Skeletal muscle cell (primary cell): ENCODE measurements at places on chromosomes 2 and 18.

DNA sequence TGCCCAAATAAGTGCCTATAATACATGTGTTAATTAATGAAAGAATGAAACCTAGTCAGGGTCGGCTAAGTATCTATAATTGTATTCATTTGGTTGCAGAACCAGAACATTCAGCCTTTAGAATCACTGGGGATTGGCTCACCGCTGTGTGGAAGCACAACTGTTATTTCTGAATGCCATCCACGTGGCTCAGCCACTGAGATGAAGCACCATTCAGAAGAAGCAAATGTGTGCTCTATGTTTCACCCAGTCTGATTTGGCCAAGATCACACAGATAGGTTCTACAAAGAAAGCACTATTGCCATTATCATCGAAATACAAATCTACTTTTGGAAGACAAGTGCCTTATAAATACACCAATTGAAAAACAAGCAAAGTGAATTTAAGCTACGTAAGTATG lies 30.6 kb upstream of the SPOPL start:
- no peak for DNase-seq

- DNase-seq, result no peak
Measured at GRCh38 chr2:129711816-129712675, 267.4 kb upstream of the RAB6C start.

GRCh38 chr2:98607104-98607503 lies 1.2 kb downstream of the COA5 start:
- no peak for DNase-seq

GRCh38 chr2:96140941-96141623 lies 2.8 kb upstream of the ASTL start:
- DNase-seq, result no peak

GRCh38 chr2:168119515-168120141 lies 127.8 kb downstream of the STK39 start:
- peak; percentile 29 for DNase-seq

DNA sequence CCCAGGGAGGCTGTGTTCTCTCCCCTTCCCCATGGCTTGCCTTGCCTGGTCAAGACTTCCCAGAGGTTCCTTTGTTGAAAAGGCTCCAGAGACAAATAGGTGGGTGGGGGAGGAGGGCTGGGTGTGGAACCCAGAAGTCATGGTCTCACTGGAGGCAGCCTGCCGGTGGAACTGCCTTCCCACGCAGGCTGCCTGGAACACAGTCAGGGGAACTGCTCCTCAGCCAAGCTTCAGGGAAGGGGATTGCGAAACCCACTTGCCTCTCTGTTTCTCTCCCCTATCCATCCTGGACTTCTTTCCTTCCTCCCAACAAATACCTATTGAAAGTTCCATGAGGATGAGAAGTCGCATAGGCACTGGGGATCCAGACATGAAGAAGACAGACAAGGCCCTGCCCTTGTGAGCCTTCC lies 31.6 kb downstream of the MARCO start:
- peak; percentile 24 for DNase-seq

DNA sequence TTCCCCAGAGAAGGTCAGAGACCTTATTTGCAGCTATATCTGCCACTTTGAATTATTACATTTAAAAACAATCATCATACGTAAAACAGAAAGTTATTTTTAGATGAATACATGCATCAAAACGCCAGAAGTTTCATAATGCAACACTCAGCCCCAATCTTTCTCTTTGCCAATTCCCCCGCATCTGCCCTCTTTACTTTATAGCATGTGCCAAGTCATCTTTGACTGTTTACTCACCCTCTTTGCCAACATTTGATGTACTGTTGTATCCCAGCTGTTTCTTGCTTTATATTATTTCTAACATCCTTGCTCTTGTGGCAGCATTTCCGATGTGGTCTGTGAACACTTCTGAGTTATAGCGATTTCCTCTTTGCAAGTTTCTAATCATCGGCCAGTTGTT lies 86.2 kb downstream of the CRIM1 start:
- peak; percentile 65 for DNase-seq

DNA sequence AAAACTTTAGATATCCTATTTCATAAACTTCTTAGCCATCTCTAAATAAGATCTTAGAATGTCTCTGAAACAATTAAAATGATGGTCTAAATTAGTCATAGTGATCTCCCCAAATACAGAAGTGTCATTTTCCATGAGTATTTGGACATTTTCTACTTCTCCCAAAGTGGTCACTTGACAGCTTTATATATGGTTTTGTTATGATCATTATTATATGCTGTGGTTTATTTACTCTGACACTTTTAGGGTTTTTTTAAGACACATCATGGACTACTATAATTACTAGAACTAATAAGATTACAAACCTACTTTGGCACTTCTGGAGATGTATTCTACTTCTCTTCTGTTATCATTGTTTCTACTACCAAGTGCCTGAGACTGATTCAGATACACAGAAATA lies 47.1 kb downstream of the SLC25A12 start:
- DNase-seq, result no peak
